Testis (tissue), 5 donors: ENCODE measurements at places on chromosomes 1 and 21.

- DNase-seq = peak; percentile 89
- H3K27me3 ChIP-seq = no peaks in the 10 kb centered on the region
- no peak overlapping the region for H3K4me3 ChIP-seq
Observed at GRCh38 chr1:164786980-164787833, 228.2 kb downstream of the PBX1 start.

DNA sequence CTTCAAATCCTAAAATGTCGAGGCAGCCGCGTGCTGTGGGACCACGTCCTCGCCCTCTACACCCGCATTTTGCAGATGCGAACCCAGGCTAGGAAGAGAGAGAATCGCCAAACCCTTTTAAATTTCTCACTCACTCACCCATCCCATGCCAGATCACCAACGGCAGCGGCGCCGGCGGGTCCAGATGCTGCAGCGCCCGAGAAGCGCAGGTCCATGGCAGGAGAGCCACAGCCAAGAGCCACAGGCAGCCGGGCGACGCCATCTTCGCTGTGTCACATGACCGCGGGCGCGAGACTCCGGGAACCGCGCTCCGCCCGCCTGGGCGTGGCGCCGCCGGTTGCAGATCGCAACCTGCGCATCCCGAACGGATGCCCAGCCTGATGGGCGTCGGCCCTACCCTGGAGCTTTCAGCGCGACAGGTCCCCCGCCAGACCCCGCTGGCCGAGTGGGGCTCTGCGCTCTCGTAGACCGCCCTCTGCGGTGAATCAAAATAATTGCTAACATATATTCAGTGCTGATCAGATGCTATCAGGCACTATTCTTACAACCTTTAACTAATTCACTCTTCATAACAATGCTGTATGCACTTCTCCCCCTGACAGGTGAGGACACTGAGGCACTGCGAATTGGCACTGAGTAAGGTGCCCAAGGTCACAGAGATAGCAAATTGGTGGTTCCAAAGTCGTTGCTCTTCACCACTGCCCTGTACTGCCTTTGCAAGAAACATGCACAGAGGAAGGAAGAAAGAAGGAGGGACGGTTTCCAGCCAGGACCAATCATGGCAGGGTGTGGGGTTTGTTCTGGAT lies at the start of gene PPT1:
TSS of gene PPT1 (minus strand) at position 276 of the 806 bp plus-strand sequence. CDS start at position 262, 14 bp downstream.
- peak within 1 kb of the TSS; percentile 80 for H3K4me3 ChIP-seq
- DNase-seq = peak; percentile 88
- peak within 1 kb of the TSS; percentile 62 for H3K27ac ChIP-seq
- no peaks in the 10 kb centered on the region for H3K36me3 ChIP-seq
- H3K27me3 ChIP-seq = no peaks in the 10 kb centered on the region

DNA sequence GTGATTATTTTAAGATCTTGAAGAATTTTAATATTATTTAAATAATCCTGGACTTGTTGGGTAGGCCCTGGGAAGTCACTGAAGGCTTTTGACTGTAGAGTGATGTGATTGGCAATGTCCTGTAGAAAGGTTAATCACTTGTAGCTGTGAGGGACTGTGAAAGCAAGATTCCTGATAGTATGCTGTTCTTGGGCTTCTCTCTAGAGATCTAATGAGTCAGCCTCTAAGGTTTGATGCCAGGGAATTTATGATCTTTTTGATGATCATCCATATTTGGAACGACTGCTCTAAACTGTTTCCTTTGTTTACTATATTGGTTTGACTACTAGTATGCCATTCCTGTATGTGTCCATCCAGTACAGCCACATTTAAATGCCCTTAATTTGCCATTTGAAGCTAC lies 56.5 kb downstream of the CAMSAP2 start:
- no peaks in the 10 kb centered on the region for H3K36me3 ChIP-seq
- no peak overlapping the region for H3K27ac ChIP-seq
- H3K4me3 ChIP-seq = no peak overlapping the region

- H3K27ac ChIP-seq = no peak overlapping the region
- no peaks in the 10 kb centered on the region for H3K36me3 ChIP-seq
- no peaks in the 10 kb centered on the region for H3K27me3 ChIP-seq
- H3K4me1 ChIP-seq = no peaks in the 10 kb centered on the region
Observed at GRCh38 chr1:23854568-23854967, 13.5 kb downstream of the FUCA1 start.

DNA sequence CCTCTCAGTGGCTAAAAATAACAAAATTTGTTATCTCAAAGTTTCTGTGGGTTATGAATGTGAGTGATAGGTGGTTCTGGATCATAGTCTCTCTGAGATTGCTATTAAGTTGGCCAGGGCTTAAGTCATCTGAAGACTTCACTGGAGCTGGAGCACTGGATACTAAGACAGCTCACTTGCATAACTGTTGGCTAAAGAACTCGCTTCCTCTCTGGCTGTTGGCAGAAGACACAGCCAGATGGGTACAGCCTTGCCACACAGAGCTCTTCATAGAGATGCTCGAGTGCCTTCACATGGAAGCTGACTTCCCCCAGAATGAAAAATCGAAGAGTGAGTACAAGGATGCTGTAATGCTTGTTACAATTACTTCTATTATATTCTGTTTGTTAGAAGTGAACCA lies 333.8 kb downstream of the ZP4 start:
- no peaks in the 10 kb centered on the region for H3K27me3 ChIP-seq
- H3K4me1 ChIP-seq = no peaks in the 10 kb centered on the region
- no peak overlapping the region for H3K4me3 ChIP-seq
- no peak for DNase-seq

DNA sequence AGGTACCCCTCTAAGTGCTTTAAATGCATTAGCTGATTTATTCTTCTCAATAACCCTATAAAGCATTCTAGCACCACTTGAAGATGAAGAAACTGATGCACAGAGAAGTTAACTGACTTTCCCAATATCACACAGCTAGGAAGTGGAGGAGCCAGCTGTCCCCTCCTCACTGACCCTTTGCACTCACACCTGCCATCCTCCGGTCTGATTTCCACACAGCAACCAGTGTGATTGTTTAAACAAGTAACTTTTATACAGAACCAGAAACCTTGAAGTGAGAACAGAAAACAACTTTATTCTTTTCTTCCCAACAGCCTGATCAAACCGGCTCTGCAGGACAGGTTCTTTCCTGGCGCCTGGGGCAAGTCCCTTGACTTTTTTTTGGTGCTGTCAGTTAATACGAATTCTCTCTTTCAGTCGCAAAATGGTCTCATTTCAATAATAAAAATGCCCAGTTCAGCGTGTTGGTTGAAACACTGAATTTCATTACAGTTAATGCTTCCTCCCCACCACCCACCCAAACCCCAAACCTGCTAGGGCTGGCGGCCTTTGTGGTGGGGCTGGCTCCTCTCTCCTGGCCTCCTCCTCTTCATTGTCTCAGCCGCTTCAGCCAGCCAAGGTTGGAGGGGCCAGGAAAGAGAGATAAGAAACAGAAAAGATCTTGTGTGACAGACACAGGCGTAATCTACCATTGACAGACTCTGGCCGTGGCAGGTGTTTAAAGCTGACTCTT lies 26.4 kb upstream of the EEIG2 start:
- no peak overlapping the region for H3K27ac ChIP-seq
- peaks cover 3% of the 10 kb centered on the region for H3K4me1 ChIP-seq
- DNase-seq = no peak
- no peak overlapping the region for H3K4me3 ChIP-seq

GRCh38 chr21:22900490-22900889 lies 1902.3 kb downstream of the NCAM2 start:
- no peak for DNase-seq
- no peaks in the 10 kb centered on the region for H3K4me1 ChIP-seq
- no peaks in the 10 kb centered on the region for H3K36me3 ChIP-seq
- H3K27ac ChIP-seq = no peak overlapping the region
- H3K4me3 ChIP-seq = no peak overlapping the region

- no peak overlapping the region for H3K27ac ChIP-seq
- peaks cover 3% of the 10 kb centered on the region for H3K4me1 ChIP-seq
- H3K4me3 ChIP-seq = no peak overlapping the region
- DNase-seq = no peak
- H3K27me3 ChIP-seq = no peaks in the 10 kb centered on the region
Observed at GRCh38 chr1:216223486-216223885, 199.8 kb downstream of the USH2A start.

- H3K36me3 ChIP-seq = no peaks in the 10 kb centered on the region
- peak; percentile 86 for DNase-seq
- H3K4me1 ChIP-seq = no peaks in the 10 kb centered on the region
- H3K27me3 ChIP-seq = no peaks in the 10 kb centered on the region
Observed at GRCh38 chr1:54944610-54945392, 35.6 kb upstream of the TMEM61 start.

DNA sequence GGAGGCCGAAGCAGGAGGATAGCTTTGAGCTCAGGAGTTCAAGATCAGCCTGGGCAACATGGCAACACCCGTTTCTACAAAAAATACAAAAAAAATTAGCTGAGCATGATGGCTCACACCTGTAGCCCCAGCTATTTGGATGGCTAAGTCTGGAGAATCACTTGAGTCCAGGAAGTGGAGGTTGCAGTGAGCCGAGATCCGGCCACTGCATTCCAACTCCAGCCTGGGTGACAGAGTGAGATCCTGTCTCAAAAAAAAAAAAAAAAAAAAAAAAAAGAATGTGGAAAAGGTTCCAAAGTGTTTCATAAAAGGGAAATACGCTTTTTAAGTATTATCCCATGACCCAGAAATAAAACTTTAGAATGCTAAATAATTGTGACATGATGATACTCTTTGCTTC lies 8.0 kb downstream of the S1PR1 start:
- H3K27me3 ChIP-seq = no peaks in the 10 kb centered on the region
- H3K27ac ChIP-seq = no peak overlapping the region
- H3K36me3 ChIP-seq = no peaks in the 10 kb centered on the region
- H3K4me1 ChIP-seq = no peaks in the 10 kb centered on the region

DNA sequence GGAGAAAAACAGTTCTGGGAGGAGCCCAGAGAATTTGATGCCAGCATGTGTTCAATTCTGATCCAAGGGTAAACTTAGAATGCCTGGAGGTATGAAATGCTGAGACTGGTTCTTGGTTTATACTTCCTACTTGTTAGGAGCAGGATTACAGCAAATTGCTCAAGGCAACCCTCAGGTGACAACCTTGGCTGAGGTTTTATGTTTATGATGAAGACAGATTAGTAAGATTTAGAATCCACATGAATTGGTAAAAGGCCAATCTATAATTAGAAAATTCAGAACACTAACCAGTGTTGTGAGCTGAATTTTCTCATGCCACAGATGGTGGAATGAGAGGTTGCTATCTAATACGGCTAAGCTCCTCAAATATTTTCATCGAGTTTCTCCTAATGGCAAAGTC lies 235.3 kb upstream of the NRIP1 start:
- no peaks in the 10 kb centered on the region for H3K36me3 ChIP-seq
- no peak overlapping the region for H3K4me3 ChIP-seq
- no peak for DNase-seq
- H3K27ac ChIP-seq = no peak overlapping the region

GRCh38 chr1:242873661-242874060 lies 349.2 kb upstream of the PLD5 start:
- DNase-seq = no peak
- H3K36me3 ChIP-seq = no peaks in the 10 kb centered on the region
- H3K4me3 ChIP-seq = no peak overlapping the region
- H3K27me3 ChIP-seq = no peaks in the 10 kb centered on the region
- no peak overlapping the region for H3K27ac ChIP-seq

DNA sequence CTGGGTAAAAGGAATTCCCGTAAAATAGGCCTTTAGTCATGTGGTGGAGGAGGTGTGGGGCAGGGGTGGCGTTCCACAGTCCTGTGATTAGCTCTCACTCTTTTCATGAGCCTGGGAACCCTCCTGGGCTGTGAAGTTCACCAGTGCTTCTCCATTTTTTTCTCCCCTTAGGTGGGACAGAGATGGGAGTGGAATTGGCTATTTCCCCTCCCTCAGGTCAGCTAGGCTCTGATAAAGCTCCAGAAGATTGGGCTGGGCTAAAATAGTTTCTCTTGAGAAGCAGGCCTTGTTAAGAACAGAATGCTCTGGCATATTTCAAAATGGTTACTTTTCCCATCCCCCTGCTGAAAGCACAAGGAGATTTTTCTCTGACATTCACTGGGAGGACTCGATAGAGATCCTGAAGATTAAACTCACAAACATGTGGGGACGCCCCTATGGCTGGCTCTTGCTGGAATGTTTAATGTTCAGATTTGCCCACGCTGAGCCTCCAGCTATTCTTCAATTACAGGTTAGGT lies 33.4 kb upstream of the SLC2A1 start:
- H3K27me3 ChIP-seq = no peaks in the 10 kb centered on the region
- no peak overlapping the region for H3K27ac ChIP-seq
- no peaks in the 10 kb centered on the region for H3K4me1 ChIP-seq
- no peak for DNase-seq

GRCh38 chr1:37354876-37355650 lies 119.3 kb upstream of the ZC3H12A start:
- H3K36me3 ChIP-seq = no peaks in the 10 kb centered on the region
- H3K4me3 ChIP-seq = no peak overlapping the region
- H3K27me3 ChIP-seq = no peaks in the 10 kb centered on the region
- no peak for DNase-seq
- H3K4me1 ChIP-seq = no peaks in the 10 kb centered on the region

DNA sequence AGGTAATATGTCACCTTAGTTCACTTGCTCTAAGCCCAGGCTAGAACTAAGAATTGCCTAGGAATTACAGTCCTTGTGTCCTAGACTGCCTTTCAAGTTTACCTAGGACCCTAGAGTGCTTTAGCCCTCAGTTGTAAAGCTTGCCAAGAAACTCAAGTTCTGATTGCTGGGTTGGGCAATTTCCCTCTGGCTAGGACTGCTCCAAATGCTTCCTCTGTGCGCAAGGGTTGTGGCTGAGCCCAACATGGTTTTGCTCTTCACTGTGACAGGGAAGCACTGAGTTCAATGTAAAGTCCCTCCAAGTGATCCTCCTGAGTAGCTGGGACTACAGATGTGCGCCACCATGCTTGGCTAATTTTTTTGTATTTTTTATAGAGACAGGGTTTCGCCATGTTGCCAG lies 102.3 kb upstream of the NEK7 start:
- no peak for DNase-seq
- no peaks in the 10 kb centered on the region for H3K4me1 ChIP-seq
- H3K27ac ChIP-seq = no peak overlapping the region
- no peak overlapping the region for H3K4me3 ChIP-seq
- no peaks in the 10 kb centered on the region for H3K36me3 ChIP-seq

DNA sequence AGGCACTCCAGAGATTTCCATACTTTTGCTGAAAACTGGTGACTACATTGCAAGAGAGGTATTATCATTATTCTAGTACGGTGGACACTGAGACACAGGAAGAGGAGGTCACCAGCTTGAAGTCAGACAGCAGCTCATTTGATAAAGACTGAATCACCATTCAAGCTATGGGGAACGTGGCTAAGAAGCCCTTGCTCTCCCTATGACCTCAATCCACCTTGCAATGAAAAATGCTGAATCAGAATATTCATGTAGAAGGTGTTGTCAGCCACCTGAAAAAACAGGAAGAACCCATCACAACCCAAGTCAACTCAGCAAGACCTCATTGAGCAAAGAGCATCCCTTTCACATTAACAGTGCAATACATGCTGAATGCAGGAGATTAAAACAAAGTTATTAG lies 59.0 kb upstream of the FGGY start:
- no peak overlapping the region for H3K4me3 ChIP-seq
- H3K4me1 ChIP-seq = no peaks in the 10 kb centered on the region
- no peaks in the 10 kb centered on the region for H3K36me3 ChIP-seq
- DNase-seq = no peak
- H3K27me3 ChIP-seq = no peaks in the 10 kb centered on the region
- H3K27ac ChIP-seq = no peak overlapping the region
